ENCODE measurements at places on chromosomes 12 and 14.

- no peak for DNase-seq
Observed at GRCh38 chr12:54032627-54033100, at the start of gene HOXC5. Gene HOXC5 (plus strand): TSS chr12:54033050. CDS start chr12:54033123, 73 bp downstream.

GRCh38 chr14:102319351-102320032 is at the start of gene ZNF839:
Gene ZNF839 (plus strand): TSS chr14:102319746. CDS start chr14:102319766, 20 bp downstream.
- DNase-seq, result peak; percentile 54

DNA sequence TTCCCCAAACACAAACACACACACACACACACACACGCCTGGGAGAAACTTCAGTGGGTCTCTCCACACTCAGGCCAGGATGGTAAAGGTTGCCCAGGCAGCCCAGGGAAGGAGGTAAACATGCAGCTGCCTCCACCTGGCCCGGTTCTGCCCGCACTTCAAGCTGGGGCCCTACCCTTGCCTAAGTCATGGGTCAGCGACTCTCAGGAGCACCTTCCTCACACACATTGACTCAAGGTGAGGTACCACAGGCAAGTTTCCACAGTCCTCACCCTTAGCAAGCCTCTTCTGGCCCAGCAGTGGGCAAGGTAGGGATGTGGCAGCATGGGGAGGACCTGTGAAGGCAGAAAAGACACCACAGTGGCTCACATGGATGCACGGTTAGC is 14.1 kb upstream of the FAIM2 start:
- no peak for DNase-seq

DNA sequence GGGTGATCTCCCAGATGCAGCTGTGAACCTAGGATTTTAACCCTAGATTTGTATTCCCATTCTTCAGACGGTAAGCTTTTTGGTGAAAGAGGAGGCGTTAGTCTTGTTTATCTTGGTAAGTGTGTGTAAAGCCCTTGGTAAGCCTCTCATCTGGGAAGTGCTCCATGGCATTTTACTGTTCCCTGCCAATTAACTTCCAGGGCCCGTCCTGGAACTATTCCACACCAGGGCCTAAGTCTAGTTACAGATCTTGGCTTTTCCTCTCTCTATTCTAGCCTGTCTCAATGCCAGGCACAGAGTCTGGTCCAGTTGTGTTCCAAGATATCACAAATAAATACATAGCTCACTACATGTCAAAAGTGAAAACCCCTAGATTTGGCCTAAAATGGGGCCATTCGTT is 42.4 kb downstream of the YEATS4 start:
- DNase-seq, result no peak

- no peak for DNase-seq
Observed at GRCh38 chr14:39267608-39268005, 33.9 kb downstream of the MIA2 start.

DNA sequence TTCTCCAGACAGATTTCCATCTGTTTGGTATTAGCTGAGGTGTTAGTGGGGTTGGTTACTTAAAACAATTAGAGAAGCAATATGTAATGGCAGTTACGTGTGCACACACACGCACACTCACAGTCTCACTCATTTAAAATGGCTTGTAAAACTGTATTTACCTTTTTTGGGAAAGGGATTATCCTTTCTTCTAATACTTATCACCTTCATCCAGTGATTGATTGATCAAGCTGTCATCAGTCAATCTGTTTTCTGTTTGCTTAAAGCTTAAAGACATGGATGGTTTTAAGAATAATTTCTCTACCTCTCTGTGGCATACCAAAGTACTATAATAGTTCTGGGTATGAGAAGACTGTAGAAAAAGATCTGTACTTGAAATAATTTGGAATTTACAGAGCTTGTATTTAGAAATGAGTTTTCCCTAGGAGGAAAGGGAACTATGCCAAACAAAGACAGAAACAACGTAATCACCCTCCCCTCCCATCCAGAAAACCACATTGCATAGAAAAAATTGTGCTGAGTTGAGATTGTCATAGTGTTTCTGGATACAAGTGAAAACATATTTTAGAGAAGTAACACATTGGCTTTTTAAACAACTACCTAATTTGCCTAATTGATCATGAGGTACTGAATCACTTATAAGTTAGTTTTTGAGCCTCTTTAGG is 455.8 kb downstream of the PCNX1 start:
- DNase-seq, result no peak

DNA sequence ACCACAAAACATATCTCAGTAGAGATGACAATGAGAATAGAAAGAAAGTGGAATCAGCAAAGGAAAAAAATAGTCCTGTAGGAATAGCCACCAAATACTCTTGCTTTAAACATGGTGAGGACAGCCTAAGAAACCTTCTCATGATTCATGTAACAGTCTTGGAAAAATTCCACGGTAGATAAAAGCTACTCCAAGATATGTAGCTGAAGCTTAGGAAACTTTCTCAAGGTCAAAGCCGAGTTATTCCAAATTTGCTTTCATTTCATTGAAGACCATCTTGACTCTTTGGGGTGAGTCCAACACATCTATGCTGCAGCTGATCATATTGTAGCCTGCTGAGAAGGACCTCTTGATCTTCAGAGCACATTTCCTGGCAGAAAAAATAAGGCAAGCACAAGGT is 157.6 kb downstream of the PAH start:
- DNase-seq, result no peak

DNA sequence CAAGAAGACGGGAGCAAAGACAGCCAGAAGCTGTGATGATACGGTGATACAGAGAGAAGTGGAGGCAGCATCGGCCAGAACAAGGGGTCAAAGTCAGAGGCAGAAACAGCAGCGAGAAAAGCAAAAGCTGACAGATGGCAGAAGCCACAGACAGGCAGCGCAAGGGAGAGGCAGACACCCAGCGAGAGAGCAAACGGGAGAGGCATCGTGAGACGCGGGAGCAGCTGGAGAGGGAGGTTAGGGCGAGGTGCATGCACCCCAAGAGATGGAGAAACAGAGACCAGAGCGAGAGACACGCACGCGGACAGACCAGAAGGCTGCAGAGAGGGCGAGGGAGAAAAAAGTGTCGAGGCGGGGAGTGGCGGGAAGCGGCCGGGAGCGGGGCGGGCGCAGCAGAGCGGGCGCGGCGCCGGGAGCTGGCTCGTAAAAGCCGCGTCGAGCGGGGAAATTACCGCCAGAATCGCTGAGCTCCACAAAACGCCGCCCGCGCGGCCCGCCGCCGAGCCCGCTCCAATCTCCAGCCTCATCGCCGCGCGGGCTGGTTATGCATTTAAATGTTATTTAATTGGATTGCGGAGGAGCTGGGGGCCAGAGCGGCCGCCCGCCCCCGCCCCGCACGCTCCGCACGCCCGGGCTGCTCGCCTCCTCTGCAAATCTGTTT is 15.6 kb downstream of the SMUG1 start:
- DNase-seq, result no peak

DNA sequence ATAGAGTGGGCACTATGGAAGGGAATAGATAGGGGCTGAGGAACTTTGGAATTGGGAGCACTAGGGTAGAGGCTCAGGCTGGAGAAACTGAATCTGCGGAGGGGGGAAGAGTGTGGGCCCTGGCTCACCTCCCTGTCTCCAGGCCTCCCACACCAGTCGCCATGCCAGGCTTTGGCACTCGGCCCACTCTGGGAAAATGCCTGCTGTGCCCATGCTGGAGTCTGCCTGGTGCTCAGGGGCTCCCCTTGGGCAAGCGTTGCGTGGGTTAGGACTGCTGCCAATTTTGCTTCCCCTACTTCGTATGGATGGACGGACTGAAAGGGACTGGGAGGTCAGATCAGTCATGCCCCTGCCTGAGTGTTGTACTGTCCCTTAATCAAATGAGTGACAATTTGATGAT is 34.6 kb upstream of the CISTR start:
- DNase-seq, result no peak

DNA sequence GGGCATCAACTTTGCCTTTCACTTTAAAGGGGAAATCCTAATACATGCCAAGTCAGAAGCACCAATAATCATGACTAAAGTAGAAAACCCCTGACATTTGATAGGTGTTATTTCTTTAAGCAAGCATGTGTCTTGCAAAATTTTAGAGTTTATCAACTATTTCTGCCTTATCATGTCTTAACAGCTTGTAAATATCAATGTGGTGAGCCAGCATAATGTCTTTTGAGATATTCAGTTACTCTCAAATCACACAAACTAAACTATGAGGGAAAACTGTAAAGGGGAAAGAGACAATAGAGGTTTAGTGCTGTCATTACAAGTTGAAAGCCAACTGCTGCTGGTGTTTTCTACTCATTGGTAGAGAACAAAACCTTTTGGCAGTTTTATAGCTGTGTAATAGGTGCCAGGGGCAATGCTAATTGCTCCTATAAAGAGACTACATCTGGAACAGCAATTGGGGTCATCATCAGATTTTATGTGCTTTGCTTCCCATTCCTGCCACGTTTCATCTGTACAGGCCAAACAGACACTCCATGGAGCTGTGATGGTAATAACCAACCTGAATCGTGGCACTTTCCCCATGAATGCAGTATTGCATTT is 1027.4 kb downstream of the FSCB start:
- no peak for DNase-seq

DNA sequence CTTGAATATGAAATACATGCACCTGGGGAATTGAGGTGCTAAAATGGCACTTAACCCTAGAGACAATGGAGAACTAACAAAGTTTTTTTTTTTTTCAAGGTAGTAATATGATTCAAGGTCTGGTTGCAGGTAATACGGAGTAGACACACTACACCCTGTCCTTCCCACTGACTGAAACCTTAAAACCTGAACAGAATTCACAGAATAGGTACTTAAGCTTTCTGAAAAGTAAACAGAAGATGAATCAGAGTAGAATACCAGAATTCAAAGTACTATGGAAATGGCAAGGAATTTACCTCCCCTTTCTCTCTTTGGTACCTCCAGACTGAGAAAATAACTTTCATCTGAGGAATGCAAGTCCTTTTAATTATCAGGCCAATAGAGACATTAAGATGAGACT is 87.2 kb downstream of the PAPLN start:
- no peak for DNase-seq

DNA sequence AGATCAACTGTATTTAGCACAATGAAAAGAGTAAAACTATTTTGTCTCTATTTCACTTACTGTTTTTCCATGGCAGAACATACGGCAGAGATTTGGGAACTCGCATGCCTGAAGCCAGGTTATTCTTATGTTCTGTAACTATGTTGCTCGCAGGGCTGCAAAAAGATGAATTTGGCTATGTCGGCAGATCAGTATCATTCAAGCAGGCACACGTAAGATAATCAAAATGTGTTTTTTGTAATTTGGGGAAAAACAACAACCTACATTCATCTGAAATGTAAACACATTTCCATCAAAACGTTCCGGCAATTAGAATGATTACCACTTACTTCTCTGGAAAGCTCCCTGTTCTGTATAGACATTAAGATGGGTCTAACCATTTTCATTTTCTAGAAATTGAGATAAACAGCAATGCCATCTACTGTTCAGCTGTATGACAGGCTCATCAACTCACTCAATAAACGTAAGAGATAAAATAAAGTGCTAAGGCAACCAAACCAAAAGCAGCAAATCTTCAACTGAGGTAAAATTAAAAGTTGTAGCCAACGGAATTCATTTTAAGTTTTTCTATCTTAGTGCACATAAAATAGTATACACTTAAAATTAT is 13.0 kb downstream of the GTSF1 start:
- DNase-seq, result no peak

- DNase-seq, result no peak
Observed at GRCh38 chr12:53976823-53977595, 2.3 kb upstream of the HOTAIR start.

DNA sequence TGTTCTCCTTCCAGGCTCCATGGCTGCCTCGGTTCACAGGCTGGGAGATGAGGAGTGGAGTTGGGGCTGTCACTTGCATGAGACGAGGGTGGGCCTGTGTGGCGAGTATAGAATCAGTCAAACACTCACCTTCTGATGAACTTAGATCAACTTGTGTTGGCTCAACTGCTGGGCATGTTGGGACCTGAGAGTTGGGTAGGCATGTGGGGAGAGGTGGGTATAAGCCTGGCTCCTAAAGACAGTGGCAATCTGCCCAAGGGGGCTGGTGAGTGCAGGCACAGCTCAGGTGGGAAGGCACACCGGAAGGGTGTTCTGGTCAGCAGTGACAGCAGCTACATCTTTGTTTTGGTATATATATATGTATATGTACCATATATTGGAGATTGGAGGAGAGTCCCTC is 30.1 kb upstream of the TDRD9 start:
- DNase-seq, result no peak

GRCh38 chr12:2306012-2306411 is 253.2 kb downstream of the CACNA1C start:
- no peak for DNase-seq

Data from kidney epithelial cell (primary cell).